GM23338 (cell line): ENCODE measurements at places on chromosomes 2 and 18. TPM values are rescaled to one million over a fixed set of nuclear protein-coding genes. Genes with fewer than 3 reads are reported as not detected.

GRCh38 chr2:221555494-221555846 is 16.6 kb downstream of the EPHA4 start:
- H3K27ac ChIP-seq = peak overlapping the region; percentile 52
- H3K27me3 ChIP-seq = no peaks in the 10 kb centered on the region
- H3K4me3 ChIP-seq = peak overlapping the region; percentile 2; the same call in 1 of the 2 replicates
- peak; percentile 21 for DNase-seq
- H3K36me3 ChIP-seq = no peaks in the 10 kb centered on the region
- peaks cover 43% of the 10 kb centered on the region for H3K4me1 ChIP-seq

GRCh38 chr2:27799646-27800010 is 28.1 kb downstream of the MRPL33 start:
- DNase-seq = no peak
- no peak overlapping the region for H3K4me3 ChIP-seq
- H3K36me3 ChIP-seq = no peaks in the 10 kb centered on the region
- H3K27me3 ChIP-seq = no peaks in the 10 kb centered on the region
- H3K4me1 ChIP-seq = no peaks in the 10 kb centered on the region

DNA sequence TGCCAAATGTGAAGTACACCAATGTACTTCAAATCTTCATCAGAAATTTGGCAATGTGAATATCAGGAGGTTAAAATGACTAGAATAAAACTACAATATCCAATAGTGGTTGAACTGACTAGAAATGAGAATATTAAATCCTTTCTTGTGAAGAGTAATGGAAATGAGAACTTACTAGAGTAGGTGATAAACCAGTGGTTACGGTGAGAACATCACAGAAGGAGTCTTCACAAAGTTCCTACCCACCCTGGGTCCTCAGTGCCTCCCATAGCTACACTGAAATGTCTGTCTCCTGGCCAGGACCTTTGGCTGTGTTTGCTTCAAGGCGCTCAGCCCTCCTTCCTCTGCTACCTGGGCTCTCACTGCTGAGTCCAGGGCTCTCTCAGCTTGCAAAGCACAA is 289.7 kb downstream of the STK39 start:
- no peaks in the 10 kb centered on the region for H3K36me3 ChIP-seq
- no peak for DNase-seq
- no peaks in the 10 kb centered on the region for H3K27me3 ChIP-seq
- H3K4me3 ChIP-seq = no peak overlapping the region
- peaks cover 8% of the 10 kb centered on the region; the same call in 1 of the 2 replicates for H3K4me1 ChIP-seq
- no peak overlapping the region for H3K27ac ChIP-seq

GRCh38 chr2:113278073-113278741 is 514 bp downstream of the PAX8 start:
- no peaks in the 10 kb centered on the region for H3K36me3 ChIP-seq
- H3K27me3 ChIP-seq = peaks cover 97% of the 10 kb centered on the region
- peak; percentile 55 for DNase-seq
- H3K27ac ChIP-seq = no peak overlapping the region

DNA sequence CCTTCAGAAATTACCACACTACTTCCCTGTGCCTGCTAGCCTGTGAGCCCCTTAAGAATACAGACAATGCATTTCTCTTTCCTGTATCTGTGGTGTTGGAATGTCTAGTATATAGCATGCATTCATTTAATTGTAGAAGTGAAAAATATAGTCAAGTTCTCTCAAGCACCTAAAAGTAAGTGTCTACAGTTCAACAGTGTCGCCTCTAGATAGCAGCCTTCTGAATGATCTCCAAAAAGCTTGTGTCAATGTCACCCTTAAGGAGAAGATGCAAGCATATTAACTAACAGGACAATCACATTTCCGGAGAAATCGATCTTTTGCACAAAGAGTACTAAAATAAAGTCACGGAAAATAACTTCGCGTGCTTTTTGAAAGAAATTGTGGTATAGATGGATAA is 27.5 kb upstream of the DSG3 start:
- no peaks in the 10 kb centered on the region for H3K27me3 ChIP-seq
- no peaks in the 10 kb centered on the region for H3K4me1 ChIP-seq

The LYPD6B gene
- total RNA-seq = 1.7 and 3.1 TPM in 2 replicates
